ENCODE measurements at places on chromosomes 12 and 14.

DNA sequence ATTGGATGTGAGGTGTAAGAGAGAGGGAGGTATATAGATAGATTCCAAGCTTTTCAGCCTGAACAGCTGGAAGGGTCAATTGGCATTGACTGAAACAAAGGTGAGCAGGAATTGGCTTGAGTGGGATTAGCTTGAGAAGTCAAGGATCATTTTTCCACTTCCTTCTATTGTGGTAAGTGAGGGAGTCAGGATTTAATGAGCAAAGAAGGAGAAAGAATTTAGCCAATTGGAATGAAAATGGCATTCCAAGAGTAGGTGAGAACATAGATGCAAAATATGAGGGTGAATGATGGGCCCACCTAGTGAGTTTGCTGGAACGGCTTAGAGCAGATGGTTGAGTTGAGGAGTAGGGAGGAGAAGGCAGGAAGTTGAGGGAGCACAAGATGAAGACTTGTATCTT lies 56.5 kb upstream of the ETV6 start:
- no peak for DNase-seq

- DNase-seq, result no peak
These were observed 191.2 kb upstream of the SSTR1 start for GRCh38 chr14:38016497-38016896.

DNA sequence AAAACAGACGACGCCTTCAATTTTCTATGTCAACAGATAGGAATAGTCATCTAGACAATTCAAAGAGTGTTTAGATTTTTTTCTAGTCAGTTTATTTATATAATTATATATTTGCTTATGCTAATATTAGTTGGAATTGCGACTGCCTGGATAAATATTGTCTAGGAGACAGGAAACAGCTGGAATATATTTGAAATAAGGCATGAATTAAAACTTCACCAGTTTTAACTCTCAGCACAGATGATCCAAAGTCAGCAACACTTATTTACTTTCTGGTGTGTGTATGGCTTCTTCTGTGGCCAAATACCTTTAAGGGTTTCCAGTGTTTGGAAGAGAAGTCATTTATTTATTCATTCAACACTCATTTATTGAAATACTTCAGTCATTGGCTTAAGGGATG lies 1215.4 kb upstream of the USP15 start:
- DNase-seq, result no peak

DNA sequence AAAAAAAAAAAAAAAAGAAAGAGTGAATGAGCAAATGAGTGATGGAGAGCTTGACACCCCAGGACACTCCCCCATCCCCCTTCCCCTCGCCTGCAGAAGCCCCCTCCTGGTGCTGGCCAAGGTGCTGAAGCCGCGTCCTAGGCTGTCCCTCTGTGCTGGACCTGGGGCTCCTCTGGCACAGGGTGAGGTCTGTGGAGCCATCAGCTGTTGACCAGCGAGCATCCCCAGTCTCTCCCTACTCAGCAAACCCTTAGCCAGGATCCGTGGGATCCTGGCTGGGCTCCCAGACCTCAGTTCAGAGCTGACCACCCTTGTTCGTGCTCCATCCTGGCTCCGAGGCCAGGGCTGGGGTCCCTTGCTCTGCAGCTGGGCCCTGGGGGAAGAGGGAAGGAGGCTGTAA lies 5.4 kb upstream of the KIF26A start:
- no peak for DNase-seq

- no peak for DNase-seq
These were observed 2.4 kb upstream of the CLEC1B start for GRCh38 chr12:10001171-10001776.

GRCh38 chr12:5593086-5593485 lies 161.2 kb downstream of the NTF3 start:
- DNase-seq, result no peak
